Hematopoietic multipotent progenitor cell treated with erythropoietin and hydrocortisone succinate and interleukin-3 and kit ligand, for 6 days (in vitro differentiated cells): ENCODE measurements at places on chromosomes 12 and 14.

DNA sequence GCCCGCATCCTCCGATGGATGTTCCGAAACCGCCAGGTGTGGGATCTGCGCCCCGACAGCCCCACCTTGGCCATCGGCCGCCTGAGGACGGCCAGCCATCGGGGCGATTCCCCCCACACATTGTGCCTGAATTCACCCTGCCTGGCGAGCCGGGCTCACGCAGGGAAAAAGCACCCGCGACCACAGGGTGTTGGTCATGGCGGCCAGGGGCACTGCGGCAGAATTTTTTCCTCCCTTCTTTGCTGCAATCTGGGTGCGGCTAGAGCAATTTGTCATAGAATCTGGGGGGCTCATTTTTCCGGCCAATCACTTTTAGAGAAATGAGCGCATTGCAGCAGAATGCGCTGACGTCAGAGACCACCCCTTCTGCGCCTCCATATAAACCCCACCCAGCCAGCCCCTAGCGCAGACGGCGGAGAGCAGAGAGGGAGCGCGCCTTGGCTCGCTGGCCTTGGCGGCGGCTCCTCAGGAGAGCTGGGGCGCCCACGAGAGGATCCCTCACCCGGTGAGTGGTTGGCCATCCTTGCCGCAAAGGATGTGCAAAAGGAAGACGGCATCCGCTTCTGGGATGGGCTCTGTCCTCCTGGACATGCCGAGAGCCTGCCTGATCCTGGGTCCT lies at the start of gene MEG3:
MEG3 (plus strand) TSS at position 406 of the 619 bp plus-strand sequence.
- DNase-seq, result no peak

GRCh38 chr12:80556566-80556965 lies 112.5 kb downstream of the PTPRQ start:
- no peak for DNase-seq

- peak; percentile 84 for DNase-seq
Measured at GRCh38 chr14:64636208-64636979, 67.8 kb upstream of the PLEKHG3 start.

- peak; percentile 87 for DNase-seq
Measured at GRCh38 chr14:101965181-101965544, 790 bp downstream of the DYNC1H1 start.

- no peak for DNase-seq
Measured at GRCh38 chr12:5972387-5972786, 27.3 kb upstream of the ANO2 start.
